Posterior cingulate gyrus (tissue), 11 donors: ENCODE measurements at places on chromosomes 5 and 9.

- no peak for DNase-seq
Measured at GRCh38 chr5:52743970-52744369, 43.7 kb upstream of the ITGA1 start.

- no peak for DNase-seq
Measured at GRCh38 chr9:6498982-6499381, 86.0 kb downstream of the UHRF2 start.

DNA sequence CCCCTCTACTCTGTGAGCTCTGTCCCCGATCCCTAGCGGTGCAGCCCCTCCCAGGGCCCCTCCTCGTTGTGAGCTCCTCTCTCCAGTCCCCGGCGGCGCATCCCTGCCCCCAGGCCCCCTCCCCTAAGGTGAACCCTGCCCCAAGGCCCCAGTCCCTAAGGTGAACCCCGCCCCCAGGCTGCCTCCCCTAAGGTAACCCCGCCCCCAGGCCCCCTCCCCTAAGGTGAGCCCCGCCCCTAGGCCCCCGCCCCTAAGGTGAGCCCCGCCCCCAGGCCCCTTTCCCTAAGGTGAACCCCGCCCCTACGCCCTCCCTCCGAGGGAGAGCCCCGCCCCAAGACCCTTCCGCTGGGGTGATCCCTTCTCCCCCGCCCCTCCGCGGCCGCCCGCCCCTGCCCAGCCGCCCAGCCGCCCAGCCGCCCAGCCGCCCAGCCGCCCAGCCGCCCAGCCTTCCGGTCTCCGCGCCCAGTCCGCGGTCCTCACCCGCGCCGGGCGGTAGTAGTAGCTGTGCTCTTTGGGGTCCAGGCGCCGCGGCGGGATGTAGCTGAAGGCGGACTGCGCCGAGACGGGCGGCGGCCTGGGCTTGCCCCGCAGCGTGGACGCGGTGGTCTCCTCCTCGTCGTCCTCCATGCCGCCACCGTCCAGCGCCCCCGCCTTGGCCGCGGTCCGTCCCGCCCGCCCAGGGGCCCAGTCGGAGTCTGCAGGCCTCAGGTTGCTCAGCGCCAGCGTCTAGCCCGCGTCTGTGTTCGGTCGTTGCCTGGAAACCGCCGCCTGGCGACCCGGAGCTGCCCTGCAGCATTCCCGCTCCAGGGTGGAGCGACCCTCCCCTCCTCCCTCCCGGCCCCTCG lies at the start of gene CFAP90:
CFAP90 (minus strand) TSS at position 739 of the 845 bp plus-strand sequence; CDS start at position 627, 112 bp downstream.
- peak; percentile 91 for DNase-seq

DNA sequence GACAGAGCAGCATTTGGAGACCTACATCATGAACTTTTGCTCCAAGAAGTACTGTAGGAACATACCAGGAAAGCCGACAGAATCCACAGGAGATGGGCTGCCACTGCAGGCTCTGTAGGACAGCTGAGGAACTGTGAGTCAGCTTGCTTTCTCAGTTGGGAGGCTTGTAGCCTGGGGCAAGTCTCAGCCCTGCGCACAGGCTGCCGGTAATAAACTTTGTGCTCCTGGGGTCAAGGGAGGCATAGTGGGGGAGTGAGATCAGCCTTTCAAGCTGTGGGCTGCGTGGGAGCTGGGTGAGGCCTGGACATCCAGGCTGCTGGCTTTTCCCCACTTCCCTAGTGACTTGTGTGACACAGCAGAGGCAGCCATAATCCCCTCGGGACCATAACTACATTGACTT lies 718.0 kb upstream of the CDH10 start:
- DNase-seq, result peak; percentile 33

- DNase-seq, result no peak
Measured at GRCh38 chr5:133847301-133847700, 121.1 kb downstream of the C5orf15 start.

- DNase-seq, result no peak
Measured at GRCh38 chr9:98391867-98392266, 136.4 kb upstream of the TBC1D2 start.

- no peak for DNase-seq
Measured at GRCh38 chr5:77003246-77003645, 27.0 kb upstream of the AGGF1 start.

GRCh38 chr5:32059761-32060530 lies 114.2 kb downstream of the GOLPH3 start:
- no peak for DNase-seq

GRCh38 chr5:39854771-39855410 lies 430.1 kb upstream of the DAB2 start:
- no peak for DNase-seq
